ENCODE measurements at places on chromosomes 7 and 10.

- no peak for DNase-seq
Measured at GRCh38 chr10:76205361-76205760, 773.9 kb downstream of the LRMDA start.

GRCh38 chr10:29344073-29344820, 55.4 kb downstream of the LYZL1 start:
- DNase-seq = peak; percentile 76

GRCh38 chr10:49751216-49751615, 10.9 kb downstream of the OGDHL start:
- no peak for DNase-seq

- no peak for DNase-seq
Measured at GRCh38 chr7:158676906-158677305, 27.7 kb downstream of the NCAPG2 start.

DNA sequence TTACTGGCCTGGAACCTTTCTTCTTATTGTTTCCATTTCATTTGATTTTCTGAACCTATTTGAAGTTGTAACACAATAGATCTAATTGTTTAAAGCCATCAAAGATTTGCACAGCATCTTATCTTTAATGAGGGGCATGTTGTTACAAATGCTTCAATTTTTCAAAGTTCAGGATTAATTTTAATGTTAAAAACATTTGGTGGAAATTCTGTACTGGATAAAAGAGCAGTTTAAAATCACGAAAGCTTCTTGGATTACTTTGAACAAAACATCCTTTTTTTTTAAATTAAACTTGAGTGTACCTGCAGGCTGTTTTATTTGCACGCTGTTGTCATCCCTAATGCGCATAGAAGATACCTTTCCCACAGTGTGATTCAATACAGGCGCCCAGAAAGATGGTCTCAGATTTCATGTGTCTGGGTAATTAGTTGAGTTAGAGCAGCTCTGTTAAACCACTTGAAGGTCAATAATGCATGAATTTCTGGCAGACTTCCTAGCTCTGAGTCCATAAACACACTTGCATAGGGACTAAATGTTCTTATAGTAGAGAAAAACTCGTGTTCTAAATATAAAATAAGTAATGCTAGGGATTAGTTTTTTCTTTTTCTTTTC, 29.3 kb upstream of the DDX50 start:
- peak; percentile 38 for DNase-seq

GRCh38 chr10:63578501-63578900, 57.3 kb downstream of the REEP3 start:
- no peak for DNase-seq

GRCh38 chr7:67462781-67463191, 466.2 kb downstream of the TYW1 start:
- peak; percentile 86 for DNase-seq
